ENCODE measurements at places on chromosomes 1 and 21.

GRCh38 chr1:88302843-88303486 is 381.1 kb upstream of the PKN2 start:
- DNase-seq, result no peak

DNA sequence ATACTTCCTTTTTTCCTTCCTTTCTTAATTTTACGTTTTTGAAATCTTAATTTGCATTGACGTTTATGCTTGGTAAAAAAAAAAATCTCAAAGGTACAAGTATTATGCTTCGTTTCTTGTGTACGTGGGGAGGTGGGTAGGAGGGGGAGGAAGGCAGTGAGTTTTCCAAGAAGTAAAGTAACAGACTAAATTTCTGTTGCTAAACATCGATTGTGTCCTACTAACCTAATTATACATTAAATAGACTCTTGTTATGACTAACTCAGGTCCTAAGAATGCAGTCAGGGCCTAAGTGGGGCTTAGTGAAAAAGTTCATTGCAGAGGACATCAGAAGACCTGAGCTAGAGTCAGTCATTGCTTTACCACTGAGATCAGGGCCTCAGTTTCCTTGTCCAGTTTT is 17.5 kb downstream of the NEK7 start:
- peak; percentile 29 for DNase-seq

GRCh38 chr21:27633631-27634030 is 666.7 kb upstream of the ADAMTS5 start:
- no peak for DNase-seq

DNA sequence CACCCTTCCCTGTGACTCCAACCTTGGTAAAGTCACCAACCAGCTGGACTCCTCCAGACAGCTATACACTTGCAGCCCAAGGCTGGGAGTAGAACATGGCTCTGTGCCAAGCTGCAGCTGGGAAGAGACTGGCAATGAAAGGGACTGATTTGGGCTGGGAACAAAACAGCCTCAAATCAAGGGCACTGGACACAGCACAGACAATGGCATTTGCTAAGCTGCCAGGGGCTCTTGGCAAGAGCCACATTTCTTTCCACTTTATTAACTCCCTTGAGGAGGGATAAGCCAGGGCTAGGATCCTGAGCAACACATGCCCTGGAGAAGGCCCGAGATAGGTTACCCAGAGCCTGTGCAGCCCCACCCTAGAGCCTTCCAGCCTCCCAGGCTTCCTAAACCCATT is 12.0 kb downstream of the SYT11 start:
- DNase-seq, result no peak

DNA sequence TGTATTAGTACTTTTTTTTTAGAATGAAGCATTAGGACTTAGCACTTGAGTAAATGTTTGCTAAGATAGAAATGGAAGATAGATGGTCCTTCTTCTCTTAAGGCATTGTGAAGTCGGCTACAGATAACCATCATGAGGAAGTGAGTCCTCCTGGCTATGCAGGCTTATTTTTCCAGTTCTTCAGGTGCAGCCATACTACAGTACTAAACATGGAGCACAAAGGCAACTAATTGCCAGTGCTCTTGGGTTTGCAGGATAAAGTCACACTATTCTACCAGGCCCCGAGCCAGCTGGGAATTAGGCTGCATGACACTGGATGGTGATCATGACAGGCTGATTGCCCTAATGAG is 197.3 kb upstream of the SGIP1 start:
- no peak for DNase-seq

DNA sequence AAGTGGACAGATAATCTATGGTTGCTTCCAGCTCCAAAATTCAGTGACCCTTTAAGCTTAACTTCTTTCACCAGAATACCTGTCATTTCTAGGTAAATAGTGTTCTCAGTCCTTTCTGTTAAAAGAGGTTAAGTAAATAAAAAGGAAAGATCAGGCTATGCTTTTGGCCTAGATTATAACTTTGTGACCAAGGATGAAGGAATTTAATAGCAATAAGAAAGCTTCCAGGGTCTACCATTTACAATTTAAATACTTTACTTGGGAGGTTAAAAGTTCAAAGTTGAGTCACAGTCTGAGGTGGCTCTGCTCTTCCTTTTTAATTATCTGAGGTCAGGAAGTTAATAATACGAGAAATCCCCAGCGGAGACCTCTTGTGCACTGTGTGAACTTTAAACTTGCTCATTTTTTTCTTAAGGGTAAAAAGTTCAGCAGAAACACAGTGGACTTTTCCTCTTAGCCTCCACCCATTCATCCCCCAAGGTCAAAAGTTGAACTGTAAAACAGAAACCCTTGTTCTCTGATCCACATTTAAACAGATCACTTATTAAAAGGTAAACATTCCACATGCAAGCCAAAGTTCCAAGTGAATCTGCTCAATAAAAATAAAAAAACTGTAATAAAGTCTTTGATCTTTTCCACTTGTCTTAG is 187.1 kb downstream of the NRIP1 start:
- no peak for DNase-seq

DNA sequence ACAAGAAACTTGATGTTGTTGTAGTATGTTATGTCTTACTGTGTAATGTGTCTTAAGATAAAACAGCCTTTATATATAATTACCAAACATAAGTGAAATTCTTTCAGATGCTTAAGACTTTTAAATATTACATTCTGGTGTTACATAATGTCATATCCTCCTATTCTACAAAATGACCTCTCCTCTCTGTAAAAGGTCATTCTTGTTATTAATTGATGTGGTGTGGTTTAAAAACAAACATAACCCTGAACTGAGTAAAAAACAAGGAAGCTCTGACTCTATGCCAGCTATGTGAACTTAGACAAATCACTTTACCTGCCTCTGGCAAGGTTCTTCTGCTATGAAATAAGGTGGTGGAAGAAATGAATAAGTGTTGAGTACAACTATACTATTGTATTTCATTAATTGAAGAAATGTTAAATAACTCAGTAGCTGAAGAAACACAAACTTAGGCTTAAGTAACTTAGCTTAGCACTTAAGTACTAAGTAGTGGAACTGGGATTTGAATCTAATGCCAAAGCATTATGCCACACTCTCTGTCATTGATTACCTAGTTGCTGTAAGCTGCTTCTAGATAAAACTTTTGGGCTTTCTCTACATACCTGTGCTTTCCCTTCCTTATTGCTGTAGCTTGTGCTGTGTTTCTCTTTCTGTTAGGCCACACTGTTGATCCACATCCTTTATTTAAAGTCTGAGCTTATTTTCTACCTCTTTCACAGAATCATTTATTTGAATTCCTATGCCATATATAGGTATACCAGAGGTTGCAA is 859 bp upstream of the ANGPTL1 start:
- DNase-seq, result no peak

GRCh38 chr1:166197597-166197996 is 30.8 kb upstream of the FAM78B start:
- DNase-seq, result no peak

DNA sequence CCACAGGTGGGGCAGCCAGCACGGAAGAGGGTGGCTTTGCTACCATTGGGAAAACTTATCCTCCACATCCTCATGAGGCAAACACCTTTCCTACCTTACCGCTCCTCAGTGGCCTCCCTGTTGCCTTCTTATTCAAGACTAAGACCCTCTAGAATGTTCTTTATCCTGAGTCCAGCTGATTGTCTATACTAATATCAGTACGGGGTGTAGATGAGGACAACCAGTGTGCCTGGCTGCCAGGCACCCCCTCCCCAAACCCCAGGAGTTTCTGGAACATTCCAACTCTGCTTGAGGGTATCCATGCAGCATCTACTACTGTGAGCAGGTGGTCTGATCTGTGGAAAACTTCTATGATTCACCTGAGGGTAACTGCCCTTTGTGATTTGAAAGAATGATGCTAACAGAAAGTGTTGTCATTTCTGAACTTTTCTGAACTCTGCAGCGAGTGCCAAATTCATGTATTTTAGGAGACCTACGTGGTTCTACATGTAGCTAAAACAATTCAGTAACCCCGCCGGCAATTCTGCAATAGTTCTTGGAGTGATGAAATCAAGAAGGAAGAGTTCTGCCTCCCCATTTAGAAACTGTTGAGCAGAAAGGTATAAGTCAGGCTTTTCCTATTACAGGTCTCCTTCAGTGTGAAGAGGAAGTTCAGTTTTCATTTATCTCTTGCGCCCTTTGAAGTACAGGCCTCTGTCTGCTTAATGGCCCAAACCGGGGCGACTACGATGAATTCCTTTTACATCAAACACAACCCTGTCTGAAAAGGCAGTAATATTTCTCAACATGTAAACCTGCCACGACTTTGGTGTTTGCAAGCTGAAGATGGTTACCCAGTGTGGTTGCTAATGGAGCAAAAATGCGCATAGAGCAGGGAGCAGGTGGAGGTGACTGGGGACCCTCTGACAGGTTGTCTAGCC is 80.4 kb downstream of the RUNX1 start:
- no peak for DNase-seq

- DNase-seq, result no peak
Measured at GRCh38 chr1:70978623-70979022, 69.0 kb downstream of the PTGER3 start.

GRCh38 chr1:11256299-11256698 is 6.1 kb downstream of the MTOR start:
- DNase-seq, result no peak

DNA sequence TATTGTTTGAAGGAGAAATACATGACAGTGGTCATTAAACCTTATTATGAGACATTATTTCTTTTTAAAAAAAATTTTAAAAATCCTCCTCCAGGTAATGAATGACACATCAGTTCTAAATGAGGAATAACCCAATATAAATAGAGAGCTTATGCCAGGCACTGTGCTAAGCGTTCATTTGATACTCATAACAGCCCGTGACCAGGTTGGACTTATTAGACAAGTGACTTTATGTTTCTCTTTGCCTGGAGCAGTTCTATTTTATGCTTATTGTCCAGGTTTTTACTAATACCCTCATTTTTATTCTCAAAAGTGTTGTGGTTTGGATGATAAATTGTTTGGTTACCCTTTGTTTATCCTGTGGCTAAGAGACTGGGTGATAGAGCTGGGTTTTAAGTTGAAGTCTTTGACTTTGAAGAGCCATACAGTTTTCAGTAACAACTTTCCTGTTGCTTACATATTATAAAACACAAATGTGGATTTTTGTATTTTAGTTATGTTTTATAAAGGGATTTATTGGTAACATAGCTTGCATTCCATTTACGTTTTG is 84.2 kb downstream of the RABGAP1L start:
- no peak for DNase-seq
